NCI-H69 (cell line): ENCODE measurements at places on chromosomes 3 and 15.
A peak's percentile ranks its signal among the peaks of the same experiment; 100 is the strongest.

DNA sequence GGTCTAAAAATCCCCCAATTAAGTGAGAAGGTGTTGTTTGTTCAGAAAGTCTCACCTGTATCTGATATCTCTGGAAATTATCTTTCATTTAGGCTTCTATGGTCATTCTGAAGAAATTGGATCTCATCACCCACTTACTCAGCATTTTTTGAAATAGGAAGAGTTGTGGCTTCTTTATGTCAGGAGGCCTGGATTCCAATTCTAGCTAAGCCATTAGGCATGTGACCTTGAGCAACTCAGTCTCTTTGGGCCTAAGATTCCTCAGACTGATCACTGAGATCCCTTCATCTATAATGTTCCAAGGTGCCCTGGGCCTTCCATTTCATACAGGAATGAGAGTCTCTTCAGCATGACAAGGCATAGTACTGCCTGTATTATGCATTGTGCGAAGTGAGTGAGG is 70.3 kb downstream of the ARHGEF26 start:
- DNase-seq: no peak

DNA sequence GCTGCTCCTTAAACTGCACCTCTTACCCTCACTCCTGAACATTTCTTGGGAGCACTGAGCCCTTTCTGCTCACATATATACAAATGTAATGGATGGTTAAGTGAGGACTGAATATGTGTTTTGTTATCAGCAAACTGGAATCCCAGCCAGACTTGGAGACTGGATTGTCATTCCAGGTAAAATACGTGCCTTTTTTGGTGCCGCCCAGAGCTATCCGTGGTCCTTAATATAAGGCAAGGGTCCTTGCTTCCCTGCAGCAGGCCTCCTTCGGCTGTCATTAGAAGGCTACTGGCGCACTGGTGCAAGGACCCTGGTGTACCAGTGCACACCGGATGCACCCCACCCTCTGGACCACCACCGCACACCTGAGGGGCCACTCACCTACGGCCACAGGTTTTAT is 1.1 kb upstream of the GABRB3 start:
- DNase-seq: no peak

GRCh38 chr3:120461416-120461815 is 10.6 kb upstream of the FSTL1 start:
- no peak for DNase-seq

DNA sequence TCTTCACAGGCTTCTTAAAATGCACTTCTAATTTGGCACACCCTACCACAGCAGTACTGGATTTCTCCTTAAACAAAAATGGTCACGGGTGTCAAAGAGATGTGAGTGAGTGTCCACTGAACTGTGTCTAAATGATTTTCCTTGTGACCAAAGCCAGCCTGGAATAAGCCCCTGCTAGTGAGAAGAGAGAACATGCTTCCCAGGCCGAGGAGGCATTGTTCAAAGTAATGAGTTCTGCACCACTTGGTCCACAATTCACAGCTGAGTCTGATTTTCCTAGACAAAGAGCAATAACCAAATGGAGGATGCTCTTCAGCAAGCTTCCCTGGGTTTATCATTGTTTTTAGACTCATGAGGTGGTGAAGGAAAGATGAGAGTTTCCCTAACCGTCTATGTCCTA is 3.8 kb downstream of the PLCH1 start:
- peak; percentile 3 for DNase-seq

DNA sequence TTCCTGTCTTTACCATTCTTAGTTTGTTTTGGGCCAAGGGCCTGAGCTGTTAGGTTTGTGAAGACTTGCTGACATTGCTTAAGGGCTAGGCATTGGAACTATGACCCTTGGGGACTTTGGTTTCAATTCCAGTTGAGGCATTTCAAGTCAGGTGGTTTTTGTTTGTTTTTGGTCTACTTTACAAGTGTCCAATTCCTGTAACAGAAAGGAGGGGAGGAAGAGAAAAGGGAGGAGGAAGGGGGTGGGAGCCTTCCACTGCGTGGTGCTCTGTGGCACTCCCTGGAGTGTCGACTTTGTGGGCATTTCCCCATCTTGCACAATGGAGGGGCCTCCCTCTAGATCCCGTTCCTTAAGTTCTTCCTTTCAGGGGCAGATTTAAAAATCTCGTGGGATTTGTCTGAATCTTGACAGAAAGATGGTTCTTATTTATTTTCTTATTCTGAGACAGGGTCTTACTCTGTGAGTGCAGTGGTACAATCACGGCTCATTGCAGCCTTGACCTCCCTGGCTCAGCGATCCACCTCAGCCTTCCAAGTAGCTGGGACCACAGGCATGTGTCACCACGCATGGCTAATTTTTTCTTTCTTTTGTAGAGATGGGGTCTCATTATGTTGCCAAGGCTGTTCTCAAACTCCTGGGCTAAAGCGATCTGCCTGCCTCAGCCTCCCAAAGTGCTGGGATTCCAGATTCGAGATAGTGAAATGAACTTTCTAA is 59.5 kb upstream of the RYK start:
- DNase-seq: no peak

DNA sequence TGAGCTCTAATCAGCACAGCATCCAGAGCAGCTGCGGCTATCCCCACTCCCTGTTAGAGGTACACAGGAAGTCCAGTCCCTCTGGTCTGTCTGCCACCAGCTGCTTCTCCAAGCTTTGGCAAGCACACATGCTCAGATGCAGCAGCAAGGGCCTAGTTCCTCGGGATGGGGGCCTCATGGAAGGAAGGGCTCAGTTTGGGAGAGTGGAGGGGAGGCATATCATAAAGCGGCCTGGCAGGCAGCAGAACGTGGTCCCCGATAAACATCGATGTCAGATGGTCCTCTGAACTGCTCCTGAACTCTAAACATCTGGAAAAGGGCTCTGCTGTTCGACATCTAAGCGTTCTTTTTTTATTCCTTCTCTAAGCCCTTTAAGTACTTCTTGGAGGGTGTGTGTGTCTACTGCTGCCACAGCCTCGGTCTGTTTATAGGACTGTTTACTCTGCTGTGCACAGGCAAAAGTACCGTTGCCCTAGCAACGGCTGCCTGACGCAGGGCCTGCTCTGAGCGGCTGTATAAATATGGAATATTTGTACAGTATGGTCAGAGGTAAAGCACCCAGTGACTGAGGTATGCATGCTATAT is 74.6 kb downstream of the PRICKLE2 start:
- DNase-seq: peak; percentile 87

GRCh38 chr3:67620869-67621268 is 33.5 kb downstream of the SUCLG2 start:
- peak; percentile 7 for DNase-seq

- DNase-seq: peak; percentile 49
Measured at GRCh38 chr3:11481556-11481955, 162.2 kb downstream of the VGLL4 start.

DNA sequence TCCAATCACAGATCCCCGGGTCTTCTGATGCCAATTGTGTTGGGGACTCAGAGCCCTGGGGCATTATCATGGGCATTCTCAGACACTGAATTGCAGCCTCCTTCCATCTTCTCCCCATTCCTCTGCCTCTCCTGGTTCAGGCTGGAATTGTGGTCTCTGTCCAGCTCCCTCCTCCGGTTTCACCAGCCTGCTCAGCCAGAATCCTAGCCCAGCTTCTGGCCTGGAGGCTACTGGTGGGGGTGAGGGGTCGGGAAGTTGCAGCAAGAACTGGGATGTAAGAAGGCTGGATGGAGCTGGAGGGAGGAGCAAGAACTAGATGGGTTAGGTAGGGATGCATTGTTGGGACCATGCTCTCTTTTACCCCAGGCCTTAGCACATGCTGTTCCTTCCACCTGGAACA is 53.5 kb downstream of the TLE3 start:
- DNase-seq: no peak

DNA sequence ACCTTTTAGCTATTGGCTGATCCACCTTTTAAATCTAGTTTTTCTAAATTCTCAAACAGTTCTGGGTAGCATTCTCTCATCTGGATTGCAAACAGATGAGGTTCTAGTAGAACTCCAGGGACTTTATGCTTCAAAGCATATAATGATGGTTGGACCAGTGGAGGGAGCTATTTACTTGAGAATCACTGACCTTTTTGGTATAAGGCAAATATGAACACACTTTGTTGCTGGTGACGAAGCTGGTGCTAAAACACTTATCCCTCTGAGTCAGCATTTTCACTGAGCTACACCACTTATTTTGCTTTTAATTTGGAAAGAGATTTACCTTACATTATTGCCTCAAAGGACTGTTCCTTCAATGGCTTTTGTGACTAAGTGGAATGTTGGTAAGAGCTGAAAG is 58.6 kb upstream of the SLITRK3 start:
- DNase-seq: peak; percentile 70

DNA sequence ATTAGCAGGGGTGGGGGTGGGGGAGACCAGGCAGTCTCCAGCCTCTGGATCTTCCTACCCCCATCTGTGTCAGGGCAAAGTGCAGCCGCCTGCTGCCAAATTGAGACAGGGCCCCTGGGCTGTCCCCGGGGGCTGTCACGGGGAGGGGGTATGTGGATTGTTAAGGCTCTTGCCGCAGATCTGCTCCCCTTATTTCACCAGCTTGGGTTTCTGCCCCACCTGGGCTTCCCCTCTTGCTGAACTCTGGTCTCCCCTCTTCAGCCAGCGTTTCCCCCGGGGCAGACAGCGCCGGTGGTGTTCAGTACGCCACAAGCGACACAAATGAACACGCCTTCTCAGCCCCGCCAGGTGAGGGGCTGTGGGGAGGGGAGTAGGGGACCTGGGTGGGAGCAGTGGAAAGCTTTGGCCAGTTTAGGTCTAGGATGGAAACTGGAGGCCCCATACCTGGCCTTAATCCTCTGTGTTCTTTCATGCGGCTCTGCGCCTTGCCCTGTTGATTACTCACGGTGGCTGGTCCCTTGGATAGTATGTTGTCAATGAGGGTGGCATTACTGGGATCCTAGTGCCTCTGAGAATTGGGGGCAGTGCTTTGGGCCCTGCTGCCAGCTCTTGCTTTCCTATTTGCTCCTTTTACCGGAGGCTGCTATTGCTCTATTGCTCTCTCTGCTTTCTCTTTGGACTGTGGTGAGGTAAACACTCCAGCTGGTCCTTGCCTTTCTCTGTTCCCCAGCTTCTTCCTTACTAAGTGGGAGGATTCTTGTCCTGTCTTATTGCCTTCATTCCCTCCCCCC is 1.7 kb downstream of the EIF4G1 start:
- DNase-seq: peak; percentile 70

DNA sequence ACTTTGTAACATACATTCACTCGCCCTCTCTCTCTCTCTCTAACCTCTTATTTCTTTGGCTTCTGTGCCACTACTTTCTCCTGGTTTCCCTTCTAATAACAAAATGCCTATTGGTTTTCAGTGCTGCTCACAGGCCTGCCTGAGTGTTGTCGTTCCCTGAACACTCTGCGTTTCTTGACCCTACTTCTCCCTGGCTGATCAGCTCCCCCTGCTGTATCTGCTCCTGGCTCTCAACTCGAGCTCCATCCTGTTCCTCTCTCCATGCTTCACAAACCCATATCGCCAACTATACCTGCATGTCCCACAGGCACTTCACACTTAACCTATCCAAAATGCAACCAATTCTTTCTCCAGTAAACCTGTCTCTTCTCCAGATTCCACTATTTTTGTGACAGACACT is 111.4 kb downstream of the OPA1 start:
- no peak for DNase-seq

DNA sequence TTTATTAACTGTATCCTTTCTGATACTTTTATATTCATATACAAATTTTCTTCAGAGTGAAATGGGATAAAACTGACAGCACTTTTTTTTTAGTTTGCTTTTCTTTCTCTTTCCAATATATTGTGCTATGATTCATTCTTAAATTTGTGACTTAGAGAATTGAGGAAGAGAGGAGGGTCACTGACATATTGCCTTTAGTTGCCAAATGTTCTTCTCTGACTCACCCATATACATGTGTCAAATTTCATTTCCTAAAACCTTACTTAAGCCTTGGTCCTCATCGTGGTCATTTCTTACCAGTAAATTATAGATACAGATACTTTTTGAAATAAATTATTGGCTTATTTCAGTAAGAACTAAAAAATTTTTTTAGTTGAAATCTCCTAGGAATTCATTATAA is 53.9 kb downstream of the CLASP2 start:
- DNase-seq: no peak

DNA sequence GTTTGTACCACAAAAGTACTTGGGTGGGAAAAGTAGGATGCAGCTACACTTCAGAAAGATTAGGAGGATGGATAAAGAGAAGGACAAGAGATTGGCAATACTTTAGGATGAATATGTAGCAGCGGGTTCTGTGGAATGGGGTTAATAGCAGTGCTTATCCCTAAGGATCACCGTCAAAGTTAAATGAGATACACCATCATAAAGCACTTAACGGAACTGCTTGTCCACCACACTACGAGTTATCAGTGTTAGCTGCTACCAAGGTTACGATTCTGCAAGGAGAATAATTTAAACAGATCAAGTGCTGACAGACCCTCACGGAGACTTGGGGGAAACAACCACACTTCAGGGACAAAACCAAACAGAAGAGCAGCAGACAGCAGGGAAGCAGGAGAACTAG is 963 bp downstream of the SHQ1 start:
- DNase-seq: peak; percentile 11

GRCh38 chr3:44031387-44032380 is 210.0 kb upstream of the TOPAZ1 start:
- no peak for DNase-seq

DNA sequence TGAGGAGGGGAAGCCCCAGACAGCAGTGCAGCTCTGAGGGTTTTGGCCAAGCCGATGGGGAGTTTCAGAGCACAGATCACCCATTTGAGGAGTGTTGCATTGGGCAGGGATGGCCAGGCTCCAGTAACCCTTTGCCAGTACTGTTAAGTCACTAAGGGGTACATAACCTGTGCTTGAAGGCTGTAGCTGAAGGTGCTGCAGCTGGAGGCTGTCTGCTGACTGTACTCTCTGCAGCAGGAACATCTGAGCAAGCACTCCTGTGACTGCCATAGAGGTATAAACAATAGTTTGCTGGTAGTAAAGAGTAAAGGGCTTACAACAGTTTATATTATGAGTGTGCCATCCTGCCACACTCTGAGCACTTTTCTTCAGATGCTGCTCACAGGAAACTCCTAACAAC is 297.8 kb downstream of the EPHA3 start:
- no peak for DNase-seq

GRCh38 chr3:123188058-123188457 is 13.7 kb upstream of the SEC22A start:
- no peak for DNase-seq

- DNase-seq: no peak
Measured at GRCh38 chr3:127760361-127760760, 62.0 kb downstream of the MGLL start.

DNA sequence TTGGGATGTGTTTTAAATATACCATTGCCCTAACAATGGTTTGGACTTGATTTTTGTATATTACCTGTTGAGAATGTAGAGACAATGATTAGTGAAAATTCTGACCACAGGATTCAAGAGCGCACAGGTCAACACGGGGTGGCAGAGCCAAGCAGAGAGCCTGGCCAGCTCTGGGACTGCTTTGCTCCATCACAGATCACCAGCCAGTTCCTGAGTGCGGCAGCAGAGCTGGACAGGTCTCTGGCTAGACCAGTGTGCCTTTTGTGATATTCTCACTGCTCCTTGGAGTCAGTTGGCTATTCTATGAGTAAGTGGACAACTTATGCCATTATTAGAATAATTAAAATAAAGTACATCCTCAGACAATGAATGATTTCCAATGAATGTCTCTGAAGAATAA is 351.2 kb upstream of the ATP10A start:
- DNase-seq: no peak
